ENCODE measurements at places on chromosomes 16 and 17.

DNA sequence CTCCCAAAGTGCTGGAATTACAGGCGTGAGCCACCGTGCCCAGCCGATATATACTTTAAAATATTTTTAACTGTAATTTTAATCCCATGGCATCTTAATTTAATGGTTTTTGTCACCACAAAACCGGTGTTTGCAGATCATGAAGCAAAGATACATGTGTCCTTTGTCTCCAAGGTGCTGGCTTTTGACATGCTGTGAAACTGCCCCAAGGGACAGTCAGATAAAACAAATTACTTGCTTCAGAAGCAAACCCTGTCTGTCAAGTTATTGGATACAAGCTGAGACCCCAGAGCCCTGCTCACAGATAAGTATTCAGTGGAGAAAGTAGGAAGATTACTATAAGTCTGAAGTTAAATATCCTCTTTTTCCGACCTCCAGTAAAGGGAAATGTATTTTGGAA lies 39.8 kb downstream of the ARL4D start:
- no peak for DNase-seq

GRCh38 chr17:10063730-10064241 lies 134.6 kb downstream of the GAS7 start:
- no peak for DNase-seq

GRCh38 chr16:86093801-86094750 lies 195.1 kb downstream of the IRF8 start:
- DNase-seq, result no peak

- DNase-seq, result no peak
Measured at GRCh38 chr16:74742051-74742481, 32.6 kb downstream of the FA2H start.

- no peak for DNase-seq
Measured at GRCh38 chr16:74522160-74522559, 84.8 kb downstream of the GLG1 start.

- DNase-seq, result no peak
Measured at GRCh38 chr16:79370736-79371135, 229.8 kb downstream of the MAF start.
